Trophoblast cell (in vitro differentiated cells and primary cell): ENCODE measurements at places on chromosomes 5 and 9.

- no peak for DNase-seq
Measured at GRCh38 chr5:113359419-113359818, 75.4 kb downstream of the TSSK1B start.

- peak; percentile 38 for DNase-seq
Measured at GRCh38 chr9:126796758-126797157, 8.1 kb upstream of the ZBTB43 start.

GRCh38 chr5:178590141-178590923, at the start of gene COL23A1:
COL23A1 (minus strand) TSS chr5:178590393.
- DNase-seq, result peak; percentile 70

- DNase-seq, result no peak
Measured at GRCh38 chr5:89930591-89931392, 478.8 kb downstream of the CETN3 start.

GRCh38 chr5:177295924-177296323, 7.6 kb downstream of the RAB24 start:
- DNase-seq, result no peak

- DNase-seq, result peak; percentile 88
Measured at GRCh38 chr5:151592855-151593408, 1.8 kb upstream of the FAT2 start.

- no peak for DNase-seq
Measured at GRCh38 chr5:10627160-10627701, 63.4 kb downstream of the ANKRD33B start.

- DNase-seq, result no peak
Measured at GRCh38 chr5:178323961-178324360, 91.4 kb upstream of the PHYKPL start.

GRCh38 chr5:15320871-15321270, 179.1 kb upstream of the FBXL7 start:
- DNase-seq, result no peak

GRCh38 chr9:98665501-98665900, 43.2 kb downstream of the GABBR2 start:
- no peak for DNase-seq

- no peak for DNase-seq
Measured at GRCh38 chr5:144433893-144434292, 263.2 kb downstream of the KCTD16 start.

DNA sequence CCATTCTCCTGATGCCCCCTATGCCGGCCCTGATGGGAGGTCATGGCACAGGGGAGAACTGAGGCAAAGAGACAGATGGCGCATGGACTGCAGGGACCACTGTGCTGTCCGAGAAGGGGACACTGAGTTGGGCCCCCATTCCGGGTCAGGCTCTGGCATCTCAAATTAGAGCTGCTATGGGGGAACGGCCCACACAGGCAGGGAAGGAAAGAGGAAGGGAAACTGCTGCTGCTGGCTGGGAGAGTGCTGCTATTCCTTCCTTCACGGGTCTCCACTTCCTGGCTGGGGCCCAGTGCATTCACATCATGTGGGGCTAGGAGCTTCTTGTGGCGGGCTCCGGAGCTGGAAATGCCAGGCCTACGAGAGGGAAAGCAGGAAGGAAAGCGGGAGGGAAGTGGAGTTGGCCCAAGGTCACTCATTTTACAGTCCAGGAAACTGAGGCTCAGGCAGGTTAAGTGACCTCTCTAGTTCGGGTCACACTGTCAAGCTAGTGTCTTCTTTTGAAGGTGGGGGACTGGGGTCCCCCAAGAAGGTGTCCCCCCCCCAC, 1.3 kb upstream of the CARD19 start:
- DNase-seq, result no peak

GRCh38 chr9:127844821-127845359, 9.6 kb downstream of the ENG start:
- DNase-seq, result no peak

GRCh38 chr9:112789473-112789872, 38.9 kb downstream of the SNX30 start:
- DNase-seq, result no peak

- no peak for DNase-seq
Measured at GRCh38 chr5:139014726-139015125, 139.6 kb upstream of the LRRTM2 start.

DNA sequence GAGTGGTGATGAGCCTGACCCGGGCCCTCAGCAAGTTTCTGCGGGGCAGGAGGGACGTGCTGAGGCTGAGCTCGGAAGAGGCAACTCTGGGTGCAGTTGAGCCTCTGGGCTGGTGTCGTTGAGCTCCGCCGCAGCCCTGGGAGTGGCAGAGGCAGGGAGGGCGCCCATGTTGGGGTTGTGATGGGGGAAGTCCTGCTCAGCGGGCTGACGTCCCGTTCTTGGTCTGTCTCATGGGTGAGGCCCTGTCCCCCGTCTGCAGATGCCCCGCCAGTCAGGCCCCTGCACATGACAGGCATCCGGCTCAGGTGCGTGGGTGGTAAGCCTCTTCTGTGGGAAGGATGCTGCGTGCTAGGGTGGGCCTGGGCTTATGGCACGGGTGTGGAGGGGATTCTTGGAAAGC, 64.3 kb downstream of the RXRA start:
- no peak for DNase-seq

- DNase-seq, result no peak
Measured at GRCh38 chr9:108271646-108272348, 584.0 kb downstream of the ACTL7B start.

GRCh38 chr5:151580858-151581257, 10.3 kb downstream of the FAT2 start:
- peak; percentile 41 for DNase-seq

DNA sequence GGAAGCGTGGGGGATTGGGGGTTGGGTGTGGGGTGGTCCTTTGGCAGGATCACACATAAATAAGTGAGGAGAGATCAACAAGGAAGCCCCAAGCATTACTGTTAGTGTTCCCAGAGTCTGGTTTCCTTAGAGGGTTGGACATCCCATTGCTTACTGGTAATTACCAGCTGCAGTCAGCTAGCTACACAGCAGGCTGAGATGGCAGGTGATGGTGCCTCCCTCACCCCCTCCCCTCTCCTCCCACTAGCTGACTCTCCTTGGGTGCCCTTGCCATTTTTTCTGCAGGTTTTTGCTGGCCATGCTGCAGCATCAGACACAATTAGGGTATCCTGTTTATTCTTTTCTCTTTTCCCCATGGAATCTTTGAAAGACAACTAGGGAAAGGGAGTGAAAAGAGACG, 107.5 kb upstream of the TLR4 start:
- no peak for DNase-seq

GRCh38 chr5:72108202-72109061, 1.2 kb downstream of the MAP1B start:
- no peak for DNase-seq

GRCh38 chr9:89375191-89375760, 57.0 kb downstream of the SECISBP2 start:
- no peak for DNase-seq

DNA sequence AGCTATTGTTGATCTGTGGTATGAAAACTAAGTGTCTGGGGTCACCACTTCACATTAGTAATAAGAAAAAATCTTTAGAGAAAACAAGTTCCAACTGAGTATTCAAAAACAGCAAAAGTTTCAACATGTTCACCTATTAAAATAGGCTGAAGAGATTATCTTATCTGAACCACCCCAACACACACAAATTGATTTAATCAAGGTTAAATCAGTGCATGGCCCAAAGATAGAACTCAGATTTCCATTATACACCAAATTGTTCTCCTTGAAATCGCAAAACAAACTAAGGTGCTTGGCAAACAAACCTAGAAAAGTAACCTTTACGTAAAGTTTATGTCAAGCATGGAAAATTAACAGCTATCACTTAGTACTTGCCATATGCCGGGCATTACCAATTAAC, 61.1 kb downstream of the TMEM161B start:
- no peak for DNase-seq

- DNase-seq, result no peak
Measured at GRCh38 chr9:22354699-22355384, 91.8 kb upstream of the DMRTA1 start.

GRCh38 chr9:91178281-91179236, 183.2 kb downstream of the AUH start:
- DNase-seq, result no peak

DNA sequence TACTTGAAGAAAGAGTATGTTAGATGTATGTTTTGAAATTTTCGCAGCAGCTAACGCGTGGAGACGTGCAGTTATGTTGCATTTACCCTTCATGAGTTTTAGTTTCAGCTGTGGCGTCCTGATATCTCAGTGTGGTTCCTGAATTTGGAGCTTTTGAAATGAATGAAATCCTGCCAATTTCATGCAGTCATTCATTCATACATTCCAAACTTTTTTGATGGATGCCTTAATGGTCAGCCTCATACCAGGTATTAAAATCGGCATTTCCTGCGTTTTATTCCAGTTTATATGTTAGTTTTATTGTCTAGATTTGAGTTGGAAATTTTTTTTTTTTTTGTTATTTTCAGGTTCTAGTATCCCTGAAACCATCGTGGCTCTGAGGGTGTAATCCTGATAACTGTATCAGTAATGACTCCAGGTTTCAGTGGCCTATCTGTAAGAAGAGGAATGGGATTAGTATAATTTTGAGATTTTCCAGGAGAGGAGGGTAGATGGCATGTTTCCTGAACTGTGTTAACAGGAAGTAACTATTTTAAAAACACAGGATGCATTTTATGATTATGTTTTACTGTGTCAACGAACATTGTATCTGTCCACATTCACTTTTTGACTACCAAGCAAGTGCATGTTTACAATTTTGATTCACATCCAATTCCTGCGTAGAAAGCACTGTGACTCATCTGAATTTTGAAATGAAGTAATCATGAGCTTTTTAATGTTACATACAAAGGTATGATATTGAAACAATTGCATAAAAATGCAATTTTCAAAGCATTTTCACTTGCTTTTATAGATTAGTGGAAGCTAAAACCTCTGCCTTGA, 1.0 kb downstream of the FOCAD start:
- DNase-seq, result peak; percentile 20

DNA sequence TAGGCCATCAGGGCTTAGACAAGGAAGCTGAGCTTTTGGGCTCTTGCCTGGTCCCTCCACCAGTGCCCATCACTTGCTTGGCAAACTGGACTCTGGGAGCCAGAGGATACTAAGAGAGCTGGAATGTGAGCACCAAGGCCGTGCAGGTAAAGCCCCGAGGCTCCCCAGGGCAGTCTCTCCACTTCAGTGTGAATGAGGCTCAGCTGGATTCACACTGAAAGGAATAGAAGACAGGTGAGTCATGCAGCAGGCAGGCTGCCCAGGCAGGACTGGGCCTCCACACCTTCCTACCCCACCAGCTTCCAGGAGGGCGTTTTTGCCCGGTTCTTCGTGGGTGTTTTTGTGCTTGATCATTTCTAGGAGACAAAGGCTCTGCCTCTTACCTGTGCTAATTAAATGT, 7.3 kb upstream of the CTSV start:
- DNase-seq, result peak; percentile 98

DNA sequence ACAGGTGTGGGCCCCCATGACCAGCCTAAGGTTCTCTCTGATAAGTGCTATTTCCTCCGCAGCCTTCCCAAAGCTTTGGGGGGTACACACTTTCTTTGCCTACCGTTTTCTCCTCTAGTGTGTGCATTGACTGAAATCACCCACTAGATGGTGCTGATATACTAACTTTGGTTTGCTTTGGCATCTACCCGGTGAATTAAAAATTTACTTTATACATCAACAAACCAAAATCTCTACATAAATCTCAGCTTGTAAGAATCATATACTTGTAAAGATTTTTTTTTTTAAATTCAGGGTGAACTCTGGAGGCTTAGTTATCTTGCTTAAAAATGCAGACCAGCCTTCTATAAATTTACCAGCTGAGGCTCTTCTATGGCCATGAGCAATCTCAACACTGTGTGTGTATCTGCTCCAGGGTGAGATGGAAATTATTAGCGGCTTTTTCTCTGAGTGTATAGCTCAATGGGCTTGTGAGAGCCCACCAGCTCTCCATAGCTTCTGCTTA, 475.7 kb upstream of the TNC start:
- peak; percentile 65 for DNase-seq

DNA sequence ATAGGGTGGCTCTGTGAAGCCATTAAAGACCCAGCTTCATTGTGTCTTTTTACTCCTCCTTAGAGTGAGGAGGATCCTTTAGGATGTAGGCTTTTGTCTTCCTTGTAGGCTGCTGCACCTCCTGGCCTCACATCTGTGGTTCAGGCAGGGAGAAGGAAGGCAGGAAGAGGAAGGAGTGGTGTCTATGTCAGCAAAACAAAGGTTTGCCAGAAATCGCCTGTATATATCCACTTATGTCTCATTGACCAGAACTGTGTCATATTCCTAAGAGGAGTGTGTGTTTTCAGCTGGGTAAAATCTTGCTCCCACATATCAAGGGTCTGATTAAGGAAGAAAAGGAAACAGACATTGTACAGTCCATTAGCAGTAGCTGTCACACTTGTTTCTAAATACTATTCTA, 213.8 kb downstream of the ARHGAP26 start:
- DNase-seq, result no peak

- peak; percentile 74 for DNase-seq
Measured at GRCh38 chr5:62354028-62354874, 48.2 kb downstream of the KIF2A start.

- DNase-seq, result no peak
Measured at GRCh38 chr5:103094737-103095136, 25.2 kb downstream of the GIN1 start.

GRCh38 chr9:133835262-133835901, 97.2 kb upstream of the SARDH start:
- DNase-seq, result no peak

DNA sequence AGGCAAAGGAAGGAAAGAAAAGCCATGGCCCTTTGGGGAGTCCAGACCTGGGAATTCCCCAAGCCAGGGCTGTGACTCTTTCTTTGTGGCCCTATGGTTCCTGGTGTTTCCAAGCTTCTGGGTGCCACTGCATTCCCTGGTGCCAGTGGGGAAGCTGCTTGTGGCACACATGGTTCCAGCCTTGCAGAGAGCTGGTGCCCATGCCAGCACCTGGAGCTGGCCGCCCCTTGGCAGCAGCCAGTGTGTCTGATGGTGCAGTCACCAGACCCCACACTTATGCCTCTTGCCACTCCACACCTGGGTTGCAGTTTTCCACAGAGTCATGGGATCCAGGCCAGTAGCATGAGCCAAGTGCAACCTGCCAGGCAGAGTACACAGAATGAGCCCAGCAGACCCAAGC, 1495.3 kb upstream of the NUDT12 start:
- DNase-seq, result no peak

DNA sequence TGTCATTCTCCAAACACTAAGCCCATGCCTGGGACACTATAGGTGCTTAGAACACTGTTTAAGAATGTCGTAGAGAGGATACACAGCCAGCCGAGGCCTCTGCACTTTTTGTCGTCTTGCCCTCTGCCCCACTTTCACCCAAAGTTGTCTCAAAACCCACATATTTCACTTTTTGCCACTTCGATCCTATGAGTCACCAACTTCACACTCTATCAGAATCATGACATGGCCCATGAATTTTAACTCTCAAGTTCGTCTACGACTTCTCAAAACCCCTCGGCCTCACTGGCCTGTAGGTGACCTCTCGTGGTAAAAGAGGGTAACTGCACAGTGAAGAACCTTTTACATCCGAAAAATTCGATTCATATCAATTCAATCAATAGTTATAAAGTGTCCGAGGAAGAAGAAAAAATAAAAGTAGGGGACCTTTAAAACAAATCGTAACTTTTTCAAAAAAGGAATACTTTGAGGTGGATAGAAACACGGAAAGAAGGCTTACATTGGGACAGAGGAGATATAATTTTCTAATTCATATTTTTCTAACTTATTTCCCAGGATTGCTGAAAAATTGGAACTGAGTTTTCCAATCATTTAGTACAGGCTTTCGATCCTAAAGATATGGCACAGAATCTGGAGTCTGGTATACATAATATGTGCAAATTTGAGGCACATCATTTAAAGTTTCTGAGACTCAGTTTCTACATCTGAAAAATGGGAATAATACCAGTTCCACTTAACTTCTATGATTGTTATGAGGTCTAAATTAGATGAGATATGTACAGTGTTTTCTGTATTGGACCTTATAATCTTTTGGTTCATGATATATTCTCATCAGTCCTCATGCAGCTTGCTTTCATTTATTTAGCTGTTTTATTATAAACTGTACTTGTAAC, 122.6 kb downstream of the APBA1 start:
- DNase-seq, result no peak
